ENCODE measurements at places on chromosomes 1 and 21.

GRCh38 chr1:206544562-206545257 lies 37.4 kb downstream of the RASSF5 start:
- DNase-seq, result peak; percentile 96

DNA sequence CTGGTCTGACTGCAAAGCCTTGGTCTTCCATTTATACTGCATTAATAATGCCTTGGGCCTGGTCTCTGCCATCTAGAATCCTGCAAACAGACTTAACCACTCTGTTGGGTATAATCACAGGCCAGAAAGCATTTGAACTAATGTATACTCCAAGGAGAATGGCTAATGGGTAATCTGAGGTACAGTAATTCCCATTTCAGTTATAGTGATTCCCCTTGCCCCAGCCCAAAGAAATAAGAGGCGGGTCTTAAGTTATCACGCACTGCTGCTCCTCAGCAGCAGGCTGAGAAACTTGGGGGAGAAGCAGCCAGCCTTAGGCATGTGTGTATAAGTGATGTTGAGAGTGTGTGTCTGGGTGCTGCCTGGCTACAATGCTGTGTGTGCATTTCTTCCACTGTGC lies 2.4 kb downstream of the LPAR3 start:
- DNase-seq, result peak; percentile 52

GRCh38 chr1:203867802-203868201 lies 6.4 kb downstream of the SNRPE start:
- no peak for DNase-seq

DNA sequence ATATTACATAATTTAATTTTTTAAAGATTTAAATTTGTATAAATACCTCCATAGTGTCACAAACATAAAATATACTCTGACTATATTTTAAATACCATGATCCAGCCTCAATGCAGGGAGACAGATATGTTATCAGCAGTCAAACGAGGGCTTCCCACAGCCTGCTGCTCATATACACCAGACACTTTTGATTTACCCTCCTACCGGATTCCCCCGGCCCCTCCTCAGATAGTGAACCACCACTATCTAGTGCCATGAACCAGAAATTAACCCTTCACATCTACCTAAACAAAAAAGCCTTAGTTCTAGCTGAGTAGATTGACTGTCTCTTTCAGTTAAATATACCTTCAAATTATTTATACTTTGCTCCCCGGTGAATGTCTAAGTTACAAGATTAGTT lies 52.4 kb upstream of the C1orf53 start:
- DNase-seq, result no peak

DNA sequence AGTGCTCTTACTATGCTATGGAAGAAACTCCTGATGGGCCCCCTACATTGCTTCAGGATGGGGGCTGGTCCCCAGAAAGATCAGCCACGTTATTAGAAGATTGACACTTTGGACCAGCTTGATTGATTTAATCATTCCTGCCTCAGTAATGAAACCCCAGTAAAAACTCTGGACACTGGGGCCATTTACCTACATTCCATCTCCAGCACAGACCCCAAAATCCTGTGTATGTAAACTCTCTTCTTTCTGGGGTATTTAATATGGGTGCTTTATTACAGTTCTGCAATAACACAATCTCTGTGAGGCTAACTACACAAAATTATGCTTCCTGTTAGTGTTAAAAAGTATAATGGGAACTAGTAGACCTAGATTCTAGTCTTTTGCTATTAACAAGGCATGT lies 96.6 kb downstream of the KCNK1 start:
- no peak for DNase-seq

DNA sequence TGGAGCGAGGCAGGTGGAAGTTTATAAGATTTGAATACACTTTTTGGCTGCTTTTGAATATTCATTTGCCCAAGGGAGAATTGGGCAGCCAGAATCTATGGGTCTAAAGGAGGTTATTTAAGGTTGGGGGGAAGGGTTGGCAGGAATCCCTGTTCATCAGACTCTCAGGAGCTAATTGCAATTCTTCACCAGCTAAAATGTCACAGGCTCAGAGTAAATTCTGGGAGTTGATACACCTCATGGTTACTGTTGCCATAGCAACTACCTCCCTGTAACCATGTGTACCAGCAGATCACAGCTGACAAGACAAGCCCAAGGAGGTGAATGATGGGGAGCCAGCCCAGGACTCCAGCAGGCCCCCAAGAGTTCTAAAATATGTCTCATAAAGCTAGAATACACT lies 75.5 kb downstream of the CAMK2N1 start:
- DNase-seq, result no peak

DNA sequence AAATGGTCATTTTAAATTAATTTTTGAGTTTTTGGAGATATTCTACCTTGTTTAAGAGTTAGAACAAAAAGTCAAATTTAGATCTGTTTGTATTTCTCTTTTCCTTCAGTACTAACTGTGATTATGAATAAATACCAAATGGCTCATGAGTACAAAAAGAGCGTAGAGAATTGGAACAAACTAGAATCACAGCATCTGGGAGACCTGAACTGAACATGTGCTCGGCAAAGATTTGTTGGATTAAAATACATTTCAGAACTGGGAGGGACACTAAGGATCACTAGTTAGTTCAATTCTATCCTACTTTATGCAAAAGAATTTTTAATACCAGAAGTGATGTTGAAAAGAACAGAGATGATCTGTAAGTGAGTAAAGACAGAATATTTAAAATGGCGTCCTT lies 19.5 kb downstream of the OLFM3 start:
- DNase-seq, result no peak

- DNase-seq, result no peak
These were observed 1.6 kb downstream of the OVAAL start for GRCh38 chr1:180560200-180560867.

Data from activated CD4-positive, alpha-beta T cell treated with anti-CD3 and anti-CD28 coated beads, Interleukin-2, amount 10 ng/mL, durations not matched to agents 24 days and 14 days (primary cell).